ENCODE measurements at places on chromosomes 6 and 20.

DNA sequence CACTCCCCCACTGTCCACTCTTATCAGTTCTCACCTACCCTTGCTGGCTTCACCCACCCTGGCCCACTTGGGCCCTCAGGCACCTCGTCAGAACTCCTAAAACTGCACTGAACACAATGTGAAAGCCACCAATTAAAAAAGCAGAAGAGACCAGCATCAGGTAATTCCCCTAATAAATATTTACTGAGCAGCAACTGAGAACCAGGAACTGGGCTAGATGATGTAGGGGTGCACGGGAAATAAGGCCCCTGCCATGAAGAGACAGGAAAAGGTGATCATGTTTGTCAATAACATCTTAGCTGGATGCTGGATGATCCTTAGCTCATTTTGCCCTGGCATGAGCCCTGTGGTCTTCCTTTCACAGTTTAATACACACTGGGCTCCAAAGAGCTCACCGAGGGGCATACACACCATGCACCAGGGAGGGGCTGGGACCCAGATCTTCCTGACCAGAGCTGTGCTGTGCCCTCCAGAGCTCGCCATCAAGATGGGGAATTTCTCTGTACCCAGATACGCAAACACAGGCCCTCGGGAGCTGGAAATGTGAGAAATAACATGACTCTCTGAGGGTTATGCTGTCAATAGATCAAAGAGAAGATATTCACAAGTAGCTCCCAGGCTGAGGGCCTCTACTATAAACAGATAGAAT is 113.6 kb upstream of the SLC22A16 start:
- no peak for DNase-seq

- DNase-seq = peak; percentile 71
These were observed 6.8 kb upstream of the SULF2 start for GRCh38 chr20:47792021-47792618.

DNA sequence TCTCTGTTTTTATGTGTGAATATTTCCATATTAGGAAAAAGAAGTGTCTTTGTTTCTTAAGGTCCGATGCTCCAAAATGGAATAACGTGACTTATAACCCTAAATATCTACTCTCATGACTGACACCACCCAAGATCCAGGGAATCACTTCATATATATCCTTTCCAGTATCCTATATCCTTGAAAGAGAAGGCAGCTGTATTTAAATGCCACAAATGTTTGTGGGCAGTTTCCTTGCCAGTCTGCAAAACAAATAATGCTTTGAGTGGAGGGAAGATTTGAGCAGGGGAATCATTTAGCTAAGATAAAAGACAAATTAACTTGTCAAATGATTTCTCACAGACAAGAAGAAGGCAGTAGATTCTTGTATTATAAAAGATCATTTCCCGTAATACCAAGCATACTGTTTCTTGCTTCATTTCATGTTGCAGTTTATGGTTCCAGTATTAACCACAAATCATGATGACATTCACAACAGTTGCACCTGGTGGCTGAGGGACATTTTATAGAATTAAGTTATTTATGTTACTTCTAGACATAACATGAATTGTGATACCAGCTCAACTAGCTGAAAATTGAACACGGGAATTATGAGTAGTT is 30.0 kb upstream of the FABP7 start:
- DNase-seq = no peak

DNA sequence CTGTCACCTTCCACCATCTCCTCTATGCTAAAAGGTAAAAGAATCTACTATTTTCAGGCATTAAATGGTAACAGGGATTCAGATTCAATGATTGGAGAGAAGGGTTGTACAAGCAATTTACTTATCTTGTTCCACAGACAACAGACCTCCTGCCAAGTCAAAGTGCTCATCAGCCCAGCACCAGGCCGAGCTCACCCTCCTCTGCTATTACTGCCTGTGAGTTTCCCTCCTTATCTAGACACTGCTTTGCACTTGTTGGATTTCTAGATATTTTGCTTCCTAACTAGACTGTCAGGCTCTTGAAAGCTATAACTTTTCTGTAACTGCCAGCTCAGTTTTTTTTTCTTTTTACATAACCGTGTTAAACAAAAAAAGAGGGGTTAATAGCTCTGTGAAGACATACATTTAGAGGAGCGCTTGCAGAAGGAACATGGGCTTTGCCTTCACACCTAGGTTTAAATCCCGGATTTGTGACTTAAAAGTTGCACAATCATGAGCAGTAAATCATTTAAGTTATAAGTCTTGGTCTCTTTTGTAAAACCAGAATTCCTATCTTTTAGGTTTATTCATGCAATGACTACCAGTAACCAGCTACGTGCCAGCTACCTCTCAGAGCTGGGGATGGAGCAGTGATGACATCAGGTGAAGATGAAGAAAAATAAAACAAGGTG is 1.1 kb upstream of the FAM162B start:
- DNase-seq = no peak

DNA sequence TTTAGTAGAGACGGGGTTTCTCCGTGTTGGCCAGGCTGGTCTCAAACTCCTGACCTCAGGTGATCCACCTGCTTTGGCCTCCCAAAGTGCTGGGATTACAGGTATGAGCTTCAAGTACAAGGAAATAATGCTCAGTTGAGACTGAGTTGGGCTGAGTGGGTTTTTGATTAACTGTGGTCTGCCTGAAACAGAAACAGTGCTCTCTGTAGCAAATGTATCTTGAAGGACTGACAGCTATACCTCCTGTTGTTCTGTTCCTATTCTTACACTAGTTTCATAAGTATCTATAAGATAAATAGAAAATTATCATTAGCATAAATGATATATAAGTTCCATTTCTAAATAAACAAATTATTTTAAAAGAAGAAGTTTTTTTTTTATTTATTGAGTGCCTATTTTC is 142.8 kb upstream of the PTPRK start:
- no peak for DNase-seq

DNA sequence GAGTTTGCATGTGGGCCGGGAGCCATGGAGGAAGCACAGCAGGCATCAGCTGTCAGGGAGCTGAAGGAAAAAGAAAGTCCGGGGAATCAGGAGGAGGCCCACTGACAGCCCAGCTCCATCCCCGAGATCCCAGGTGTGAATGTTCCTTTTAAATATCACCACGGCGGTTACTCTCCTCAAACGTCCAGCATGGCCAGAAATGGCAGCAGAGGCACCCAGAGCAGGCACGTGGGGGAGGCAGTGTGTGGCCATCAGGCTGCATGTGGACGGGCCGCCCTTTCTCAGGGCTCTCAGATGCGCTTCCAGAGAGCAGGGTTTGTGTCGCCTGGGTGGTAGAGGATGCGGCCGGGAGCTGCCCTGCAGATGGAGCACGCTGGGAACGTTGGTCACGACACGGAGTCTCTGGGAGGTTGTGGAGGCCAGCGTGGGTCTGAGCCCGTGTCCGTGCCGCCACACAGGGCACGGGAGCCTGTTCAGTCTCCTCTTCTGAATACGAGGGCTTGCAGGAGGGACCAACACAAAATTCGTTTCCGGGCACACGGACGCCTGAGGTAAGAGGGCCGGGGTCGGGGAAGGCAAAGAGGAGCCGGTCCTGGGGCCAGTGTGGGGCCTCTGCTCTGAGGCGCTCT is 45.3 kb upstream of the DACT2 start:
- no peak for DNase-seq

- no peak for DNase-seq
These were observed 129.9 kb downstream of the JARID2 start for GRCh38 chr6:15375638-15376290.

GRCh38 chr6:32692019-32692418 is 25.6 kb upstream of the HLA-DQB1 start:
- no peak for DNase-seq

DNA sequence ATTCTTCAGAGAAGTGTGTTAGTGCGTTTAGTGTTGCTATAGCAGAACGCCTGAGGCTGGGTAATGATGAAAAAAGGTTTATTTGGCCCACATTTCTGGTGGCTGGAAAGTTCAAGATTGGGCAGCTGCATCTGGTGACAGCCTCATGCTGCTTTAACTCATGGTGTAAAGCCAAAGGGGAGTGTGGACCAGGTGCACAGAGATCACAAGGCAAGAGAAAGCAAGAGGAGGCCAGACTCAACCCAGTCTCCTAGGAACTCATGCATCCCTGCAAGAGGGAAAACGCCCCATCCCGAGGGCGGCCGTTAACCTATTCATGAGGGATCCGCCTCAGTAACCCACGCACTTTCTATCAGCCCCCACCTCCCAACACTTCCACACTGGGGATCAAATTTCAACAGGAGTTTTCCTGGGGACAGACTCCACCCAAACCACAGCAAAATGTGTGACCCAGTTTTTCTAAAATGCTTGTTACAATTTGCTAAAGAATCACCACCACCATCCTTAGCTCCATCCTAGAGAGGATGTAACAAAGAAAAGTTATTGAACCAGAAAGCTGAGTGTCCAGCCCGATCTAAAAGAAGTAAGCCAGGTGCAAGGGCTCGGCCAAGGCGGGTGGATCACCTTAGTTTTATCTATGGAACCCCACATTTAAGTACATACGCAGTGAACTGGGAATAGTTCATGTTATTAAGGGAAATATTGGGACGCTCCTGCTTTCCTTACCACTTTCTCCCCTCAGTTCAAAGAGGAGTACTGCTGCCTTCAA is 164.8 kb downstream of the QKI start:
- DNase-seq = no peak

DNA sequence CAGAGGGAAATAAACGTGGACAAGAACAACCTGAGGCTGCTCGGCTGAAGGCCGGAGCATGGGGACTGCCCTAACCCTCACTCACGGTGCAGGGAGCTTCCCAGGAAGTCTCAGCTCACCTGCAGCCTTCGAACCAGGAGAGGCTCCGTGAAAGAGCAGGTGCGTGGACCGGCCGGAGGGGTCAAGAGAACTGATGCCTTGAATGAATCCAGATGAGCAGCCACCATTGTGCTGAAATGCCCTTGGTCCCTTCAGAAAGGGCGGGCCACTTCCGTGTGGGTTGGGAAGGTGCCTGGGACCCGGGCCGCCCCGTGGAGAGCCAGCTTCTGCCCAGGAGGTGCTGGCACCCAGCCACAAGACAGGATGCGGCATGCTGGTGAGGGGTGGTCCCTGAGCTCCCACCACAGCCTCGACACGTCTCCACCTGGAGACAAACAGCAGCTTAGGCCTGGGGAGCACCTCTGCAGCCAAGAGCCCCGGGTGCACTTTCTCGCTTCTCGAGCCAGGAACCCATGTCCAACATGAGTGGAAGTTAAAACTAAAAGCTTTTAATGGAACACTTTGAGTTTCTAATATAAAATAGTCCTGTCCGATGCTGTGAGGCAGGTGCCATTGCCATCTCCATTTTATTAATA is 83.5 kb downstream of the TTLL2 start:
- no peak for DNase-seq

DNA sequence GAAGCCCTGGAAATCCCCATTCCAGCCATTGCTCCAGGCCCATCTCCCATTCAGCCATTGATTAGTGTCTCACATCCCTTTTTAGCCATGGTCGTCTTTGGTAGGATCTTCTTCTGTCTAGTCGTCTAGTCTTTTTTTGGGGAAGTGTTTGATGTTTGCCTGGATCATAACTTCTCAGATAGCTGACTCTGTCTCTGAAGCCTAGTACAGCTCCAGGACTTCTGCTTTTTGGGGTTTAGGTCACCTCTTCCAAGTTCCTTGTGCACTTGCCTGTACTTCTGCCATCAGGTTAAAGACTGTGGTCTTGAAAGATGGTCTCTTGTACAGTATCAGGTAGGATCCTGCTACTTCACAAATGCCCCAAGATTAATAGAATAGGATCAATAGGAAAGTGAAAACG is 553.5 kb downstream of the PKHD1 start:
- DNase-seq = no peak
